Stimulated activated CD4-positive, alpha-beta T cell treated with anti-CD3 and anti-CD28 coated beads, Interleukin-15, amount 100 ng/mL, for 1 hour (primary cell): ENCODE measurements at places on chromosomes 3 and 15.

- no peak for DNase-seq
Observed at GRCh38 chr15:34986771-34987480, 1.2 kb downstream of the ZNF770 start.

- DNase-seq, result no peak
Observed at GRCh38 chr3:68360492-68360891, 571.9 kb downstream of the TAFA4 start.

GRCh38 chr3:168088106-168088720 lies 7.5 kb downstream of the GOLIM4 start:
- no peak for DNase-seq

- DNase-seq, result no peak
Observed at GRCh38 chr15:65371976-65372786, 5.6 kb downstream of the IGDCC3 start.

- no peak for DNase-seq
Observed at GRCh38 chr15:99454941-99455788, 110.6 kb upstream of the MEF2A start.

GRCh38 chr3:124886168-124887056 lies 753 bp downstream of the ITGB5 start:
- DNase-seq, result no peak

DNA sequence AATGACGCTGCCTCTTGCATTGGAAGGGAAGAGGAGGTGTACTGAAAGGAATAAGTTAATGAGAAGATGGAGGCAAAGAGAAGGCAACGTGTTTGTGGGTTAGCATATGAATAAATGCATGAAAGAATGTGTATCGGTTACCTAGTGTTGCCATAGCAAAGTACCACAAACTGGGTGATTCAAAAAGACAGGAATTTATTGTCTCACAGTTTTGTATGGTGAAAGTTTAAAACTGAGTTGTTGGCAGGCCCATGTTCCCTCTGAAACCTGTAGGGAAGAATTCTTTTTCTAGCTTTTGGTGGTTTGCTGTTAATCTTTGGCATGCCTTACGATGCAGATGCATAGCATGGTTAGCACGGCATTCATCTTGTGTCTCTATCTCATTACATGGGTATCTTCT lies 729.9 kb downstream of the MECOM start:
- DNase-seq, result no peak

DNA sequence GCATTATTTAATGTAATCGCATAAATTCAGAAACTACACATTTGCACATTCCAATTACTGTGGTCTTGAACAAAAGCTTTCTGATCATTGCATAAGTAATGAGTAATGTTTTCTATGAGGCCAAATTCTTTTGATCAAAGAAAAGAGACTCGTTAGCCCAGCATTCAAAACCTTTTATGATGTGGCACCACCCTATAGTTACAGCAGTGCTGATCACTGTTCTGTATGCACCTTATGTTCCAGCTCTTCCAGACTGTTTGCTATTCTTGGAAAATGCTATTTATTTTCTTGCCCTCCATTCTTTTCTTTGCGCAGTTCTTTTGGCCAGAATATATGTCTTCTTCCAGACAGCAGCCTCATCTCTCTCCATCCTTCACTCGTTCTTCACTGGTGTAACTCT lies 42.3 kb downstream of the MAP3K13 start:
- DNase-seq, result no peak

- no peak for DNase-seq
Observed at GRCh38 chr3:193882091-193882490, 253.9 kb upstream of the HES1 start.

DNA sequence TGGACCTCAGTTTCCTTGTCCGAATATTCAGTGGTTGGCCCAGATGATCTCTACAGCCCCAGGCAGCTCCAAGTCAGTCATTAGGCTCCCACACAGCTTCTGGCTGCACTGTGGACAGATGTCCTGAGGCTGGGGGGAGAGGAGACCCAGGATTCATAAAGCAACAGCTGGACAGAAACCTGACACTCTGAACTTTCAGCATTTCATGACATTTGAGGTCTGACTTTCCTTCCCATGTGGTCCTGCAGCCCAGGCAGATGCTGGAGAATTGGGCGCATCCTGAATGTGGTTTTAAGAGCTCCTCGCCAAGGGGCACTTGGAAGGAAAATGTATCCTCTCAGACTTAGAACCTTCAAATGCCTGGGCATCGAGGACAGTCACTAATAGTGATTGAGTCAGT lies 307.6 kb upstream of the LRRFIP2 start:
- DNase-seq, result no peak

GRCh38 chr15:71469413-71469812 lies 340.9 kb upstream of the NR2E3 start:
- DNase-seq, result no peak

DNA sequence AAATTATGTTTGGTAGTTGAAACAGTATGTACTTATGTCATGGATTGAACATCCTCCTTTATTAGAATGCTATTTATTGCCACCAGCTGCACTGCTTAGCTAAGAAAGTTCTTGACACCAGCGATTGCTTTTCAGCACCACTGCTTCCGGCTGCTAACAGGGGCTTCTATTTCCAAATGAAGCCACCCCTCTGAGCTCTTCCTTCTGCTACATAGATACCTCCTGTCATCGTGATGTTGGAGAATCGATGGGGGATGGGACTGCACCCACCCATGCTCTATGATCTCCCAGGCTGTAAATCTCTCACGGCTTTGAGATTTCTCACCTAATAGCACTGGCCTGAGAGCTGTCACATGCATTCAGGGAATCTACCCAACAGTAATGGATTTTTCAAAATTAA lies 259.2 kb downstream of the MEIS2 start:
- DNase-seq, result no peak

DNA sequence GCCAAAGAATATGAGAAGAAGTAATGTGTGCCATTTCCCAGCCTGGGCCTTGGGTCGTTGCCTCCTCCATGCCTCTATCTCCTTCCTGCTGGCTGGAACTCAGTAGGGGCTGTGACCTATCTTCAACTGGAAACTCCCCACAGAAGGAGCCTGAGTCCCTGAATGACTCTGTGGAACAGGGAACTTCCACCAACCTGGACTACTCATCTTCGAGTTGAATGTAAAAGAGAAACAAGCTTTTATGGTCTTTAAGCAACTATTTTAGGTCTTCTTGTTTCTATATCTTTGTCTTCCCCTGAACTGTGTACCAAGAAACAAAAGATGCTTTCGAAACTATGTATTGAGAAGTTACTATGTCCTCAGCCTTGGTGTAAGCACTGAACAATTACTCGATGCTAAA lies 355.3 kb upstream of the NR2F2 start:
- no peak for DNase-seq

DNA sequence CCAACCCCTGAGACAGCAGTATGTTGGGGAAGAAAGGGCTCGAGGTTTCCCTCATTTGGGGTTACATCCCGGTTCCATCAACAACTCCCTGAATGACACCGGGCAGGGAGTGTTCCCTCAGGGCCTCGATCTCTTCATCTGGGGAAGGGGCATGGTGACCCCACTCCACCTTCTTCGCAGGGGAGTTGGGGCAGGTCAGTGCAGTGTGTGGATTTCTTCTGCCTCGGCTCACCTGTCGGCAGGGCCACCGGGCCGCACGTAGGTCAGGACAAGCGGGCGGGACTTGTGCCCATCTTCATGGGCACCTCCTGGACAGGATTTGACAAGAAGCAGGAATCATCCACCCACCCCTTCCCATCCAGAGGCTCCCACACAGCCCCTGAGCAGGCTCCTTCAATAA lies 17.4 kb downstream of the GRIP2 start:
- DNase-seq, result no peak

- no peak for DNase-seq
Observed at GRCh38 chr15:28178290-28178689, 79.2 kb upstream of the OCA2 start.

- DNase-seq, result no peak
Observed at GRCh38 chr15:37764733-37765191, 169.7 kb upstream of the TMCO5A start.
